ENCODE measurements at places on chromosomes 5 and 9.
A peak's percentile ranks its signal among the peaks of the same experiment; 100 is the strongest.

DNA sequence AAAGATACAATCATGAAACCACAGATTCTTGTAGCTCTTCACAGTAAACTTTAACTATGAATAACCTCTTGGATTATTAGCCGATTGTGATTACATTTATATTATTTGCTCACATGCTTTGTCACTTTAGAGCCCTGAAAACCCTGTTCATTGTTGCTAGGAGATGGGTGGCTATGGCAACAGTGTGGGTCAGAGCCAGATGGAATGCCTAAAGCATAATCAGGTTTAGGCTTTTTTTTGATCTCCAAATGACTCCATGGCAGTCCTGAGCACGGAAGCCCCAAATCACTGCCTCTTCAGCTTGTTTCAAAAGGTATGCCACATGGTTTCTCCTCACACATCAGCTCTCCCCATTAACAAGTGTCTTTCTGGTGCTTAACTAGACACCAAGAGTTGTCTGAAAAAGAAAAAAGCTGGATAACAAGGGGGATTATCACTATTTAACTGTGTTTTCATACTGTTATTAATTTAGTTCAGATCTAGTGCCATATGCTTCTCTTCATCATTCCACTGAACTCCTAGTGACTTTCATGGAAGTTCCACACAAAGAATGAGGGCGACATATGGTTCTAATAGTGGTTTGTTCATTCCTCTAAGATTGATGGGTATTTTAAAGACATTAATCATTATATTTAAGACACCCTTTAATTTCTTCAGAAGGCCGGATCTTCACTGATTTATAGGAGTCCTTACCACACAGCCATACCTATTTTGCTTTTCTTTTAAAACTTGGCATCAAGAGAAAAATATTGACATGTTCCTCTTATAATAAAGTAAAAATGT lies 88.8 kb upstream of the PAM start:
- peak; percentile 53 for DNase-seq

- DNase-seq: peak; percentile 29
Observed at GRCh38 chr5:144141585-144141984, 28.9 kb downstream of the YIPF5 start.

DNA sequence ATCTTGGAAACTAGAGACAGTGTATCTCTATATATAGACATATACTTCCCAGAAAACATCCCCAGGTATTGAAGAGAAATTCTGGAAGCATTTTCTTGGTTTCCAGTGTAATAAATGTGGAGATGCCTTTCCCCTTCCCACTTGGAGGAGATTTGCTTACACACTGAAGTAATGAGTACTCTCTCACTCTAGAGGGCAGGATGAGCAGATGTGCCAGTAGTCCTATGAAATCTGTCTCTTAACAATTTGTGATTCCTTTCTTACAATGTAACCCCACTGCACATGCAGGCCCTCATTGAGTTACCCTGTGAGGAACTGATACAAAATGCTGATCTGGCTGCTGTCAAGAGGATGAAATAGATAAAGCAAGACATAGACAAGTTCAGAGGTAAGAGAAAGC lies 567.2 kb downstream of the SLCO4C1 start:
- no peak for DNase-seq

DNA sequence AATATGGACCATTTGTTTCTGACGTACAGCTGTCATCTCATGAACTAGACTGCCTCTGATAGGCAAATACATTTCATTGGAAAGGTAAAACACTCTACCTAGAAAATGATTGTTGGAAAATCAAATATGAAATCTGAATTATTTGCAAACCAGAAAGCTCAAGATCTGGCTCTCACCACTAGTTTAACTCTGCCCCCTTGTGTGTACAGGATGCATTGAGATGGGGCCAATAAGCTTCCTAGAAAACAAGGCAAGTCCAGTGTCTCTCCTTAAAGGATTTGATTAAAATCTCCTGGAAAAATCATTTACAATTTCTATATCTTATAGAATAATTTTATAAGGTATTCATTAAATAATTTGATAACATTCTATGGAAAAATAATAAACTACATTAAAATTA lies 311.9 kb upstream of the ANKH start:
- DNase-seq: peak; percentile 0

DNA sequence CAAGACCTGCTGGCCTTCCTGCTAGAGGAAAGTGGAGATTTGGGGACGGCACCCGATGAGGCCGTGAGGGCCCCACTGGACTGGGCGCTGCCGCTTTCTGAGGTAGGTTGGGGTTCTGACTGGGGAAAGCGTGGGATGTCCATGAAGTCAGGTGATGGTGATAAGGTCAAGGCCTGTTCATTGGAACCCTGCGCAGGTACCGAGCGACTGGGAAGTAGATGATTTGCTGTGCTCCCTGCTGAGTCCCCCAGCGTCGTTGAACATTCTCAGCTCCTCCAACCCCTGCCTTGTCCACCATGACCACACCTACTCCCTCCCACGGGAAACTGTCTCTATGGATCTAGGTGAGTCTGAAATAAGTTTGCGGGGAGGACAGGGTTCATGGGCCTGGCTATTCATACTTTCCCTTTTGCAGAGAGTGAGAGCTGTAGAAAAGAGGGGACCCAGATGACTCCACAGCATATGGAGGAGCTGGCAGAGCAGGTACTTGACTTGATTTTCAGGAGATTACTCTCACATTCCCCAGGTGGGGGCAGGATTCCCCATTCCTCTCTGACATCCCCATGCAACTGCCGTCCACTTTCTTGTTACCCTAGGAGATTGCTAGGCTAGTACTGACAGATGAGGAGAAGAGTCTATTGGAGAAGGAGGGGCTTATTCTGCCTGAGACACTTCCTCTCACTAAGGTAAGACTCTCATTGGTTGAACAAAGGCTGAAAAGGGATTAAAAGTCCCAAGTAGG lies 505 bp downstream of the CREB3 start:
- no peak for DNase-seq

- no peak for DNase-seq
Observed at GRCh38 chr5:18745042-18745987, 1111.1 kb downstream of the TAF11L14 start.

GRCh38 chr5:132227235-132227484 lies 493 bp downstream of the P4HA2 start:
- no peak for DNase-seq

DNA sequence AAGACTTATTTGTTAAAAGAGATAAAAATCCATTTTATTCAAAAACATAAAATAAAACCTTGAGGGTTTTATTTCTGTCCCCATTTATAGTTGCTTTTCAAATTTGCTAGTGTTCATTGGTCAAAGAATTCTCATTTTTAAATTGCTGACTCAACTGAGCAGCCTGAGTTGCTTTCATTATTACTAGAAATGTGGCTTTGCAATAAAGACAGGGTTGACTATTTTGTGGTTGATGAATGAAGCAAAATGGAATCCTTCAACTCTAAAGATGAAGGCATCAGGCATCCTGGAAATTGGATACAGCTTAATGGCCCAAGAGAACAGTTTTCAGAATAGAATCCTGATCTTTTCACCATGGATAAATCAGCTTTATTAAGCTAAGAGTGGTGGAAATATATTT lies 23.9 kb upstream of the PPP3R2 start:
- no peak for DNase-seq

DNA sequence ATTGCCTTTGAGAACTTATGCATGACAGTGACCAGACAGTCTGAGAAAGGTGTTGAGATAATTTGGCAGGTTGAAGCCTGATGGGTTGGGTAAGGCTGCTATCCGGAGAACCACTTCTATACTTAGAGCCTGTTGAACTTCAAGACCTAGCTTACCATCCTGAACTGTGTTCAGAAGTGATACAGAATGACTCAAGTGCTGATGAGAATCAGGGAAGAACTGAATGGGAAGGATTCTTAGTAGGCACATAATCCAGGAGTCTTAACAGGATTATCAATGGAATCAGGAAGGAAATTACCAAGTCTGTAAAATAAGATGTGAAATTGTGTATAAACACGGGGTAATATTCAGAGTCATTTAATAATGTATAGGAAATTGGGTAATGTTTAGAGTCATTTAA lies 9.0 kb upstream of the PAPPA start:
- DNase-seq: no peak

GRCh38 chr5:172388246-172388733 lies 66.0 kb downstream of the SH3PXD2B start:
- no peak for DNase-seq

DNA sequence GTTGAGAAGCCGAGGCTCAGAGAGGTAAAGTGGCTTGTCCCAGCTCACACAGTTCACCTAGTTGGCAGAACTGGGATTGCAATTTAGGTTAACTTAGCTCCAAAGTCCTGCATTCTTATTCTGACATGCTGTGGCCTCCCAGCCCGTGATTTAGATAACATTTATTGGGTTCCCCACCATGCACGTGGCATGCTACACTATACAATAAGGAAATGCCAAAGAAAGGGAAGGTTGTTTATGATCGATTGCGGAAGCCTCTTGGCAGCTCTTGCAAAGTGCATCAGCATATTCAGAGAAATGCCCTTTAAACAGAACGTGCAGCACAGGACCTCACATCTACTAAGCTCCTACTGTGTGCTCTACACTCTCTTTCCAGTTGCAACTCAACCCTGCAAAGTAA lies 3.2 kb downstream of the NEURL1B start:
- DNase-seq: no peak

DNA sequence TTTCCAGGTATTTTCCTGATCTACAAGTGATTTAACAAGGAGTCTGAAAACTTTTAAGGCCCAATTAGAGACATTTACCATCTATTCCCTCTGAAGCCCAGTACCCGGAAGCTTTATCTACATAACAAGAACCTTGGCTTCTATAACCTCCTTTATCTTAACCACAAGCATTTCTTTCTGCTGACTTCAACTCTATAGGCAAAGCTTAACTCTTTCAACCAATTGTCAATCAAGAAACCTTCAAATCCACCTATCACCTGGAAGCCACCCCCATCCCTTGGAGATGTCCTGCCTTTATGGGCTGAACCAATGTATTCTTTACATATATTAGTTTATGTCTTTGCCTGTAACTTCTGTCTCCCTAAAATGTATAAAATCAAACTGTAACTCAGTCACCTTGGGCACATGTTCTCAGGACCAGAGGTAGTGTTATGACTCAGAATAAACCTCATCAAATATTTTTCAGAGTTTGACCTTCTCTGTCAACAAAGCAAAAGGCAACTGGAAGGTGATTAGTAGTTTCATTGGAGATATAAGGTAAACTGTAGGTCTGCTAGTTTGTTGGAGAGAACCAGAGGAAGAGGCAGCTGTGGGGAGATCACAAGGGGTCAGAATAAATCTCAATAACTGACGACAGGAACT lies 13.0 kb upstream of the RIMOC1 start:
- no peak for DNase-seq

- no peak for DNase-seq
Observed at GRCh38 chr5:96565582-96566265, 96.5 kb upstream of the CAST start.

DNA sequence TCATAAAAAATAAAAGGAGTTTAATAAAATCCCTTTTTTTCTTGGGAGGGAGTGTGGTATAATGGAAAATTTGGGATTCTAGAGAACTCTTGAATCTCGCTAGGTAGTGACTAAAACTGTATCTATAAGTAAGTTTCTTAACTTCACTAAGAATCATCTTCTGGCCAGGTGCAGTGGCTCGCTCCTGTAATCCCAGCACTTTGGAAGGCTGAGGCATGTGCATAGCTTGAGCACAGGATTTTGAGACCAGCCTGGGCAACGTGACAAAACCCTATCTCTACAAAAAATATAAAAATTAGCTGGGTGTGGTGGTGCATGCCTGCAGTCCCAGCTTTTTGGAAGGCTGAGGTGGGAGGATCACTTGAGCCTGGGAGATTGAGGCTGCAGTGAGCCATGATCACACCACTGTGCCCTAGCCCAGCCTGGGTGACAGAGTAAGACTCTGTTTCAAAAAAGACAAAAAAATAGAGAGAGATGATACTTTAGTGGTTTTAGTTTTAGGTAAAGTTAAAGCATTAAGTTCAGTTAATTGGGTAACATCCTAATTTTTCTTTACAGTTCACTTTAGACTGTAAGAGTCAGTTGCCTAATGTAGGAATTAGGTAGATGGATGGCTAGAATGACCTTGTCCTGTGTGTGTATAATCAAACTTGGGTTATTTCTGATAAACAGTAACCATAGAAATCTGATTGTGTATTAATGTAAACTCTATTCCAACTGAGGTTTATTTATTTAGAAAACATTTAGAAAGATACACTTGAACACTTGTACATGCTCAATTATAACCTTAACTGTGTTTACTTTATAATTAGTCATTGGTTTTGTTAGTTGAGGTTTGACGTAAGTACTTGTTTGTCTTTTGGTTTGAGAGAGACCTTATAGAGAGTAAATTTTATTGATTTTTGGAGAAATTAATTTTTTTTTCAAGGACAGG lies 17.8 kb downstream of the UNC13B start:
- no peak for DNase-seq

DNA sequence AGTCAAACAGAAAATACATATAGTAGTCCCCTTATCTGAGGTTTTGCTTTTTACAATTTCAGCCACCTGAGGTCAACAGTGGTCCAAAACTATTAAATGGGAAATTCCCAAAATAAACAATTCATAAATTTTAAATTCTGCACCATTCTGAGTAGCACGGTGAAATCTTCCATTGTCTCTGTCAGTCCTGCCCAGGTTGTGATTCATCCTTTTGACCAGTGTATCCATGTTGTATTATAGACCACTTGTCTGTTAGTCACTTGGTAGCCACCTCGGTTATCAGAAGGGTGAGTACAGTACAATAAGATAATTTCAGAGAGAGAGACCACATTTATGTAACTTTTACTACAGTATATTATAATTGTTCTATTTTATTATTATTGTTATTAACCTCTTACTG lies 2.8 kb downstream of the CCDC152 start:
- no peak for DNase-seq

DNA sequence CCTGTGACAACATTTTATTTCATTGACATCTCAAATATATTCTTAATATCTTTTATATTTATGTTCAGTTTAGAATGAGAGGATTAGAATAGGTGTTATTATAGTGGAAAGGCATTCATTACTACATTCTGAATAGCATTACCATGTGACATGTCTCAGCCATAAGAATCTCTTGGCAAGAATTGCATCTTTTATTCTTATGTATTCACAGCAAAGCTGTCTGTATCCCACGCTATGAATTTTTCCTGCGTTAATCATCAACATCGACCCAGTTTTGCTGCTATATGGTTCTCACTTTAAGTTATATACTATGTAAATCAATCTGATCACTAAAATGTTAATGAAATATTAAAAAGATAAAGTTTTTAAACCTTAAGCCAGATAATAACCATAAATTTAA lies 248.6 kb downstream of the TMEM232 start:
- DNase-seq: no peak

GRCh38 chr5:139588962-139589361 lies 27.8 kb downstream of the UBE2D2 start:
- DNase-seq: no peak

DNA sequence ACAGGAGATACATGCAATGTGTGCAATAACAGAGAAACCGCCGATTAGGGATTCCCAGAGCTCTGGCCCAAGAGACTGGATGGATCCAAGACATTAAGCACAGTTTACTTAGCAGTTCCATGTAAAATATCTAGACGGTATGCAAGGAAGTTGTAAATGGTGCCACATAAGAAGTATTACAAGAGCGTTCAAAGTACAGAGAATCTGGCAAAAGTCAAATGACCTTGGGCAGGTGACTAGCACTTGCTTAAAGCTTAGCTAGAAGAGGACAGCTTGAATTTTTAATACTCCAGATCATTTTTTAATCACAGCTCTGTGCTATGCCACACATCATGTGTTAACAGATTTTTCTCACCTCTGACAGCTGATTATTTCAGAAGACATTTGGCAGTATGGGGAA lies 72.3 kb upstream of the TNPO1 start:
- DNase-seq: no peak

GRCh38 chr9:128026255-128026772 lies 40.8 kb downstream of the NAIF1 start:
- DNase-seq: no peak

Data from left kidney (tissue), 8 donors.